ENCODE measurements at places on chromosomes 5 and 9.

DNA sequence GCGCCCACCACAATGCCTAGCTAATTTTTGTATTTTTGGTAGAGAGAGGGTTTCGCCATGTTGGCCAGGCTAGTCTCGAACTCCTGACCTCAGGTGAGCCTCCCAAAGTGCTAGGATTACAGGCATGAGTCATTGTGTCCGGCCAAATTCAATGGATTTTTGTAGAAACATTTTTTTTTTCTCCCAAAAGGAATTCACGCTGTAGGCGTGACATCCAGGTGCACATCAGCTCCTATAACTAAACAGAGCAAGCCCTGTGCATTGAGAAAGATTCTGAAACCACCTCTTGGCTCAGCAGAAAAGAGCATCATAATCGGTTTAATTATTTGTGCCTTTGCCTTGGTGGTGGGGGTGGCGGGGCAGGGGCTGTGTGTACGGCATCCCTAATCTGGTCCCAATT lies 32.9 kb upstream of the DAB2IP start:
- no peak for DNase-seq

DNA sequence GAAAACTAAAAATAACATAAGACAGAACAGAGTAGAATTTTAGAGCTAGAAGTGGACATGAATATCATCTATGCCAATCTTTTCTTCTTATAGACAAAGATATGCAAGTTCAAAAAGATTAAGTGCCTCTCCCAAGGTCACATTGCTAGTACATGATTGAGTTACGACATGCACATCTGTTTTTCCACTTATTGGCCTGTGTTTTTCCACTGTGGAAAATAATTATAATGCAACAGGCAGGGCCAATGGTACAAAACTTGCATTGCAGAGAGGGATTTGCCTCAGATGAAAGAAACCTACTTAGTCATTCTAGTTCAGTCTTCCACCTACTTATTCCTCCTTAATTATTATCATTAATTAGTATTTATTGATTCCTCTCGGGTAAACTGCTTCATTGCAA lies 407.8 kb upstream of the SGCD start:
- no peak for DNase-seq

DNA sequence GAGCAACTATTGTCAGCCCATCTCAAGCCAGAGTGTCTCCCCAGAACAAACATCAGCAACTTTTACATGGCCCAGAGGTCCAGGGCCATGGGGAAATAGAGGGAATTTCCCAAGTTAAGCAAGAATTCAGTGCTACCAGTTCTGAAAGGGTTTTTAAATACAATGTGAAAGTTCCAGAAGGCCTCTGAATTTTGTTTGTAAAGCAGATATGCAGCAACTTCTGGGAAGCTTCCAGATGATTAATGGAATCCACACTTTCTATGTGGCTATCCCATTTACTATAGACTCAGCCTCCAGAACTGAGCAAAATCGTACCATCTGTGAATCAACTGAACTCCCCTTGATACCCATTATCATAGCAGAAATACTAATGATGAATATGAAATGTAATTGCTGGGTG lies 93.8 kb downstream of the FEM1C start:
- peak; percentile 58 for DNase-seq

GRCh38 chr5:15209053-15209762 lies 290.8 kb upstream of the FBXL7 start:
- no peak for DNase-seq

DNA sequence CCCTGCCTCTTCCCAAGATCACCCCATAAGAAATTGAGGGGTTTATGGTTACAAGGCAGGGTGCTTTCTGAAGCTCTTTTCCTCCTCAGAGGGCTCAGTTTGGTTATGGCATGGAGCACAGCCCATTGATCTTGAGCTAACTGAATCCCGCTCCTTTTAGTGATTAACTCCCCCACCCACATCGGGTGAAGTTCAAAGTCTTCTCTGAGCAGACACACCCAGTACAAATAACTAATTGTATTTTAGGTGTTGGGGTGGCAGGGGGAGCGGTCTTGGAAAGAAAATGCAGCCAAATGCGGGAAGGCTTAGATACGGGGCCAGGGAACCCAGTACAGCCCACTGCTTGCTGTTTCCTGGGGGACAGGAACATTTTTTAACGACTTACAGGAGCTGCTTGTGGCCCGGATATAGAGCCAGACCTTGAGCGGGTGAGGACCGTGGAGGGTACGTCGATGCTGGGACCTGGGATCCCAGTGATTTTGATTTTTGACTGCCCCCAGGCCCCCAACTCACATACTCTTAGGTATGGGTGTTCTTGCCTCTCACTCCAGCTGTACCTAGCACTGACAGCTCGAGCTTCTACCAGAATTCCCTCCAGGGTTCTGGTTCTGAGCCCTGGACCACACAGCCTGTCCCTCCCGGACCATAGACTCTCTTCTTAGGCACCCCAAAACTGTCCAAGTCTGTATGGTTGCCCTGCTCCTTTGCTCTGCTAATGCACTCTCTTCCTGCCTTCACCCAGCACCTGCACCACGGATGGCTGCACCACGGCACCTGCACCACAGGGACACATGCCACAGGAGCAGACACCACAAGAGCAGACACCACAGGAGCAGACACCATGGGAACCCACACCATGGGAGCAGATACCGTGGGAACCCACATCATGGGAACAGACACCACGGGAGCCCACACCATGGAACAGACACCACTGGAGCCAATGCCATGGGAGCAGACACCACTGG lies 18.3 kb upstream of the RXRA start:
- no peak for DNase-seq

DNA sequence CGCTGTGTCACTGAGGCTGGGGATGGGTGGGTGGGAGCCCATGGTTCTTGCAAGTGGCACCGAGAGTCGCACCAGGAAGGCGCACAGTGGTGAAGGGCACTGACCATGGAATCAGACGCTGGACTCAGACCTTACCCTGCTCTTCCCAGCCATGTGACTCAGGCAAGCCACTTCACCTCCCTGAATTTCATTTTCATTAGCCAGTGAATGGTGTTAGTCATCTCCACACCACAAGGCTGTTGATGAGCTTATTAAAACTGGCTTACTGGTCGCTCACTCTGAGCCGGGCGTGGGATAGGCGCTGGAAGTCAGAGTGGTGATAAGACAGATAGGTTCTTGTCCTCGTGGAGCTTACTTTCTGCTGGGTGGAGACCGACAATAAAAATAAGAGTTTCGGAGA lies 25.1 kb downstream of the FGF18 start:
- peak; percentile 38 for DNase-seq

GRCh38 chr9:72044095-72044494 lies 16.3 kb downstream of the C9orf57 start:
- no peak for DNase-seq

DNA sequence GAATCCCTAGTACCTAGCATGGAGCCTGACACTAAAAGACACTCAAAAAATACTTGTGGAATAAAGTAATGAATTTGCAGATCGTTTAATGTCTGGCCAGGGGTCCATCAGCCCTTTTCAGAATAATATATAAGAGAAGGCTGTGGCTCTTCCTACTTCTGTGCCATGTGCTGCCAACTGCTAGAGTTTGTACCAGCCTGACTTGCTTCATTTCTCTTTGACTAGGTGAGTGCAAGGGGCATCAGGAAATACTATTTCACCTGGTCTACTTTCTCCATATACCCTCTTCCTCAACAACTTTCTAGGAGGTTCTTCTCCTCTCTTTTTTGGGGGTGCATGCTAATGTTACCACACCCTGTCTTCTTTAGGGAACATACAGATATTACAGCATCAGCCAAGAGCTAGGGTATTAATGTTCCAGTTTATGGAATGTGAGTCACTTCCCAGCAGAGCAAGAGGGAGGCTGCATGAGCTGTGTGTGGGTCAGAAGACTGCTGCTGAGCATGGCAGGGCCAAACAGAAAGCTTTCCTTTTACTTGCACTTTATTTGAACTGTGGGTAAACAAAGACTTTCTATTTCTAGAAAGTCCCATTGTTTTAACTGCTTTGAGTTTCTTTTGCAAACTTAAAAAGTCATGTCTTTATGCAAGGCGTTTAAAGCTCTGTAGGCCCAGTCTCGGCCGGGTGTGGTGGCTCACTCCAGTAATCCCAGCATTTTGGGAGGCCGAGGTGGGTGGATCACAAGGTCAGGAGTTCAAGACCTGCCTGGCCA lies 158.9 kb downstream of the ADAMTSL1 start:
- DNase-seq: peak; percentile 93

DNA sequence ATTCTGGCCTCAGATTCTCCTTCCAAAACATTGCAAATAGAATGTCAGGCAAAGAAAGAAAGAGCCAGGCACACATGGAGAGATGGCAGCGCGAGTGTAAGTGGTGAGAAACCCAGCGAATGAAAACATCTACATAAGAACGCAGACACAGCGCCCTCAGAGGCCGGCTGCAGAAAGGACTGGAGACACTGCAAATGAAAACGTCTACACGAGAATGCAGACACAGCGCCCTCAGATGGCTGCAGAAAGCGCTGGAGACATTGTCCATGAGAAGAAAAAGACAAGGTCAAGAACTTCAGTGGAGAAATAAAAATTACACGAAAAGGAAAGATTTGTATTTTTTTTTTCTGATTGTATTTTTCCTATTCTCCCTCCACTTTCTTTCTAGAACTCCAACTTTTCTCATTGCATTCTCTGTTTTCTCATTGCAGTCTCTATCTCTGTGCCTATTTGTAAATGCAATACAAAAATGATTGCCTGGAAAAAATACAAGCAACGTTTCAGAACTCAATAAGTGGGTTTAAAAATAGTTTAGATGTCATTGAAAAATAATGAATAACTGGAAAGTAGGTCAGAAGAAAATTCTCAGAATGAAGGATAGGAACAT lies 117.9 kb upstream of the LPCAT1 start:
- peak; percentile 83 for DNase-seq

- DNase-seq: no peak
Measured at GRCh38 chr5:80964919-80965318, 4.8 kb downstream of the RASGRF2 start.

DNA sequence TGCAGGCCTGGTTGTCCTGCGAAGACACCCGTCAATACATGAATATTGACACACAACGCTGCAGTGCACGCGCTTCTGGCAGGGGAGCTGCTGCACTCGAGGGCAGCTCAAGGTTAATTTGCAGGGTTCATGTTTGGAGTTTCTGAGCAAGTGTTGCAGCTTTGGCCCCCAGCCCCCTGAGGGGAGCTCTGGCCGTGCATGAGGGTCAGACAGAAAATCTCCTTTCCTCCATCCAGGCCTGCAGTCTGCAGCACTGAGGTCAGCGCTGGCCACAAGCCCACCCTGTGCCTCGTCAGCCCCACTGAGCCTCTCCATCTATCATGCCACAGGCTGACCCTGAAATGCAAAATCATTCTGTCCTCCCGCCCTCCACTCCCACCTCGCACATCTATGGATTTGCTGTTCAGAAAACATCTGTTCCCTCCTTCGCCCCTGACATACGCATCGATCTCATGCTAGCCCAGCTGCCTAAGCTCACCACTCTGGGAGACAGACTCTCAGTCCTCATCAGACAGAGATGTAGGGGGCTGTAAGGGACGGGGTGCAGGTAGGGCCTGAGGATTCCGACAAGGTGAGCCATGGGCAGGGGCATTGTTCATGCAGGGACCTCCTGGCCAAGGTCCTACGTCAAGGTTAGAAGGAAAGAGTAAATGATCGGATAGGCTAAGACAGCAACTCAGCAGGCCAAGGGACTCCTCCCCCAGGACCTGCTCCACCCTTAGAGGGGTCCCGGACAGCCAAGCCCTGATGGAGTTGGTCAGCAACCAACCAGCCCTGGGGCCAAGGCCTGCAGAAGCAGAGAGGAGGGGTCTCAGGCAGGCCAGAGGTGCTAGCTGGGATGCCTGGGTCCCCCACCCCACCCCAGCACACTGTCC lies 125.1 kb downstream of the KCNIP1 start:
- no peak for DNase-seq

- DNase-seq: no peak
Measured at GRCh38 chr5:170117736-170118135, 12.0 kb downstream of the FOXI1 start.

- DNase-seq: peak; percentile 81
Measured at GRCh38 chr5:136016945-136017530, 11.8 kb upstream of the TGFBI start.

DNA sequence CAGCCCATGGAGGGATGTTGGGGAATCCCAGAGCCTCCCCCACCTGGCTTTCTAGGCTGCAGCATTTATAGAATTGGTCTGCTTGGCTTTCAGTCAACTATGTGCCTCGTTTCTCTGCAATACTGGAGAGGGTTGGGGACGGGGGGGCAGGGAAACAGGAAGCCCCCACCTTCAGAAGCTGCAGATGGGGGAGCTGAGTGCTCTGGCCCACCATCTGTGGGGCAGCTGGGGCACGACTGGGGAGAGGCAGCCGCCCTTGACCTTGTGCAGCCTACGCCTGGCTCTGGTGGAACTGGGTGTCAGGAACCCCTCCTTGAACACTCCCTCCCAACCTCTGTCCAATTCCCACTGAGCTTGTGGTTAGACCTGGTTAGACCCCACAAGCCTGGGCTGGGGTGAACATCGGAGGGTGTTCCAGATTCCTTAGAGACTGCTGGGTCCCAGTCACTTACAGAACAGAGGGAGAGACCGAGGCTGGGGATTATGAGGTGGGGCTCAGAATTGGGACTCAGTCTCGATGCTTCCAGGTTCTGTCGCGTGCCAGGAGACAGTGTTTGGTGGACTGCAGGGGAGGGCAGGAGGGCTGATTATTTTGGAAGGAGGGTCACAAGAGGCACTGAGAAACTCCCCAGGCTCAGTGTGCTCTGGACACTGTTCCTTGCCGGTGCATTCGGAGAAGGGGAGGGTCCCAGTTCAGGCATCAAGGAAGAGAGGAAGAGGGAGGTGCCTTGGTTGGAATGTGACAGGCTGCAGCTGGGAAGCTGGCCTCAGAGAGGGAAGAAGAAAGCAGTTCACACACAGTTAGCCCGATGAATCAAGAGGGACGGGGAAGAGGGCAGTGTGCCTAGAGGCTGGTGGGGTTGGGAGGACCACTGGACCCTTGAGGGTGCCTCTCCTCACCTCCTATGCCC lies 25.6 kb downstream of the COL27A1 start:
- DNase-seq: no peak

All from HCEC 1CT (cell line).